ENCODE measurements at places on chromosomes 7 and 10. TPM values are rescaled to one million over a fixed set of nuclear protein-coding genes. Genes with fewer than 3 reads are reported as not detected.

- no peak overlapping the region for H3K4me3 ChIP-seq
- H3K36me3 ChIP-seq, result no peaks in the 10 kb centered on the region
- DNase-seq, result no peak
Measured at GRCh38 chr10:71604324-71605018, 115.1 kb downstream of the C10orf105 start.

DNA sequence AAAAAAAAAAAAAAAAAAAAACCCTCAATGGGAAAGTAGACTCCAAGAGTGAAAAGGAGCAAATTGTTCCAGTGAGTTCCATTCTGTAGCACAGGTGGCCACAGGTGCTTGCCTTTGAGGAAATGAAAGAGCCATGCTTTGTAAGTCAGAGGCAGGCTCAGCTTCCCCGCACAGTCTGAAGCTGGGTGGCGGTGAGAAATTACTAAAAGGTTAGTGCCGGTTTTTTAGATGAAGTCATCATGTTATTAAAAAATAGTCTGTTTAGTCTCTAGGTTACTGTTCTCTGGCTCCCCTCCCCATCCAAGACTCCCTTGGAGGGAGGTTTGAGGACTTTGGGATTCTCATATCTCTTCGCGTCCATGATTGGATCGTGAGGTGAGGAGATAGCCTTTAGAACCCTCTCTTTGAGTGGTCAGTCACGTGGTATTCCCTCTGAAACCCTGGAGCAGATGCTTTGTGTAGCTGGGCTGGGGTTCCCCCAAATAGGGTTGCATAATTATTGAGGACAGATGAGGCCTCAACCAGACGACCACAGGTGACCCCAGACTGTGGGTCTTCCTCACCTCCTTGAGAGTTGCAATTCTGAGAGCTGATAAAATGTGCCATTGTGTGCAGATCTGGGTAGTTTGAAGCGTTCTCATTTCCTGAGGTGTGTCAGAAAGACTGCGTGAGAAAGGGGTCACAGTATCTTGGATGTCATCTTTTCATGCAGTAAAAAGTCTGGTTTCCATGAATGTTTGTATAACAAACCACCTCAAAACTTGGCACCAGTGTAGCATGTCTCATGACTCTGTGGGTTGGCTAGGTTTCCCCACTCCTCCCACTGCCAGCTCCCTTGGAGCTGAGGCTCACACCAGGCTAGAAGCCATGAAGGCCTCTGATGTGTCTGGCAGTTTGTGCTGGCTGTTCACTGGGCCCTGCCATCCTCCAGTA lies 27.1 kb downstream of the OGDH start:
- no peaks in the 10 kb centered on the region for H3K27me3 ChIP-seq
- H3K4me1 ChIP-seq, result peaks cover 74% of the 10 kb centered on the region
- no peak for DNase-seq
- no peak overlapping the region for H3K4me3 ChIP-seq
- H3K27ac ChIP-seq, result peak overlapping the region; percentile 69

GRCh38 chr7:69840248-69840647 lies 242.0 kb downstream of the AUTS2 start:
- H3K36me3 ChIP-seq, result no peaks in the 10 kb centered on the region
- no peak for DNase-seq
- H3K4me1 ChIP-seq, result no peaks in the 10 kb centered on the region

DNA sequence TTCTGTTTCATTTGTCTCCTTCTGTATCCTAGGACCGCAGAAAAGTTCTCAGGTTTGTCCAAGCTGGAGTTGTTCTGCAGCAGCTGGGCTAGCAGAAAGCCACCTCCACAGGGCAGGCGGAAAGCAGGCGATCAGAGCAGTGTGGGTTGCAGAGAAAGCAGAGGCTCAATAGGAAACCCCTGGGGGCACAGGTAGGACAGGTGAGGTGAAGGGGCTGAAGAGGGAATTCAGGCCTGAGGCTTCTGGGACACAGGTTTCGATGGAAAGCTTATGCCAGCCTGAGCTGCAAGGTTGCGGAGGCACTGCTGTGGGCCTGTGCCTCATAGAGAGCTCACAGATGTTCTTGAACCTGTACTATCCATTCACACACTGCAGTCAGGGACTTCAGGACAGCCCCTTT lies 194.9 kb upstream of the TPK1 start:
- H3K4me3 ChIP-seq, result no peak overlapping the region
- no peaks in the 10 kb centered on the region for H3K36me3 ChIP-seq
- H3K27ac ChIP-seq, result no peak overlapping the region

- no peaks in the 10 kb centered on the region for H3K4me1 ChIP-seq
- no peaks in the 10 kb centered on the region for H3K27me3 ChIP-seq
- no peak for DNase-seq
- no peaks in the 10 kb centered on the region for H3K36me3 ChIP-seq
Measured at GRCh38 chr10:103262229-103262628, 14.7 kb upstream of the INA start.

DNA sequence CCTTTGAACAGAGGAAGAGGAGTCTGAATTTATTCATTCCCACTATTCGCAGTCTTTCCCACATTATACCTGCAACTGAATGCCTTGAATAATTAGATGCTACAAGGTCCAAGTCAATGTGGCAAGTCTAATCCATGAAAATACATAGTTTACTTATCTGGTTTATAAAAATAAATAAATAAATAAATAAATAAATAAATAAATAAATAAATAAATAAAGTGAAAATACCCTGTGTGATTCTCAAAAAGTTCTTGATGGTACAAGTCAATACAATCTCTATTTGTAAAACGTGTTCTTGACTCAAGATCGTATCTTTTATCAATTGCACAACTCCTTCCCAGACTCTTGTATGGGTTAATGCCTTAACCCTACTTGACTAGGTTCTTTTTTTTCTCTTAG lies 417.7 kb downstream of the ZWINT start:
- H3K4me1 ChIP-seq, result no peaks in the 10 kb centered on the region
- no peak overlapping the region for H3K4me3 ChIP-seq
- DNase-seq, result no peak
- H3K27ac ChIP-seq, result no peak overlapping the region
- H3K36me3 ChIP-seq, result no peaks in the 10 kb centered on the region

DNA sequence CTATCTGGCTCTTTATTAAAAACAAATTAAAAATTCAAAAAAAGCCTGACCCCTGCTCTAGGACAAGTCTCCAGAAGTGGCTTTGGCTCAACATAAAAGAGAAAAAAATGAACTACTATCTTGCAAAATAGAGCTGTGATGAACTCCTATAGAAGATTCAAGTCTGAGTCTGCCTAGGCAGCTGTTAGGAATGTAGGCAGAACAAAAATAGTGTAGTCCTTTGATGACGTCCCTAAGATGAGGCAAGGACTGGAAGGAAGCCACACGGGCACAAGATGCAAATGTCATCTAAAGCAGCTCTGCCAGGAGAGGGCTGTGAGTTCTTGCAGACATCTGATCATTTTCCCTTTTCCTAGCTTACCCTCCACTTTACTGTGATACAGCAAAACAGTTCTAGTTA lies 20.5 kb downstream of the ASNS start:
- no peak for DNase-seq
- no peaks in the 10 kb centered on the region for H3K27me3 ChIP-seq
- H3K27ac ChIP-seq, result no peak overlapping the region
- H3K4me3 ChIP-seq, result no peak overlapping the region

SFTPA1 gene
- 2.9 TPM for total RNA-seq

SNCG gene
- 36.6 TPM for total RNA-seq

OR2A42 gene
- not detected for total RNA-seq

ITGA8 gene
- 15.5 TPM for total RNA-seq

SP8 gene
- total RNA-seq, result 2.9 TPM
